Body of pancreas (tissue), 4 donors: ENCODE measurements at places on chromosomes 6 and 20. TPM values are rescaled to one million over a fixed set of nuclear protein-coding genes. Genes with fewer than 3 reads are reported as not detected.

Gene RPL10A
- total RNA-seq, result 563 TPM

Gene ZBTB46
- total RNA-seq, result 5.4 TPM

Gene EDN3
- total RNA-seq, result 4.7 TPM

- H3K36me3 ChIP-seq, result no peaks in the 10 kb centered on the region
- no peak within 1 kb of the TSS for H3K27ac ChIP-seq
- peaks cover 25% of the 10 kb centered on the region for H3K4me1 ChIP-seq
- peaks cover 33% of the 10 kb centered on the region for H3K27me3 ChIP-seq
- peak within 1 kb of the TSS; percentile 21 for H3K4me3 ChIP-seq
Measured at GRCh38 chr6:149963462-149964307, at the start of gene ULBP1. Gene ULBP1, plus strand, starts transcription at chr6:149963943. Its CDS starts 107 bp downstream, at chr6:149964050.

DNA sequence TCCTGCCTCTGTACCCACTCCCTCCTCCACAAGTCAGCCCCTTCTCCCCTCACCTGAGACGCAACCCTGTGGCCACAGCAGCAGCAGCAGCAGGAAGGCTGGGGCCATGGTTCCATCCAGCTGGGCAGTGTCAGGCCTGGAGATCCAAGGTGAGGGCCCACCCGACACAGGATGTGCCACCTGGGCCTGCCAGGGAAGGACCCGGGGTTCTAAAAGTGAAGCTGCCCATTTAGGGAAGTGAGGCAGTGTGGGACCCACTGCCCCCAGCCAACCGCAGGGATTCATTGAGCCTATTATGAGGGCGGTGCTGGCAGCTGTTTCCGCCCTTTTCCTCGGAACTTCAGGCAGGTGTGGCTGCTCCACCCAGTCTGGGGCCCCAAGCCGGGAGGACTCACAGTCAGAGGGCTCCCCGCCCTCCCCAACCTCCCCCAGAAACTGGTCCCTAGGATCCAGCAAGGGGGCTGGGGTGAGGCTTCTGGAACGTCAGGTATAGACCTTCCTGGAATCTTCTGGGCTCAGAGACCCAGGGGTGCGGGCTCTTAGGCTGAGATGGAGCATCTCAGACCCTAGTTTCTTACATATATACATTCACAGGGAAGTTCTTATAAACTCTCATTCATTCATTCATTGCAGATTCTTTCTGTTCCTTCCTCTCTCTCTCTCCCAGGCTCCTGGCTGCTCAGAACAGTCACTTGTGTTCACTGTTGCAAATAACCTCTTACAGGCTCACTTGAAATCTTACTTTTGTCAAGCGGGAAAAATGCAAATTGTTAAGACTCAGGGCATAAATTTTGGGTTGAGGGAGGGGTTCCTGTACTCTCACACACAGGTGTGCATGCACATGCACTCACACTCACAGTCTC lies at the start of gene TREML2:
Gene TREML2 (minus strand): TSS at position 249 of the 863 bp plus-strand sequence. CDS start 141 bp downstream, at position 108.
- no peaks in the 10 kb centered on the region for H3K4me1 ChIP-seq
- H3K36me3 ChIP-seq, result no peaks in the 10 kb centered on the region
- peak within 1 kb of the TSS; percentile 16 for H3K27ac ChIP-seq
